ENCODE measurements at places on chromosomes 16 and 17.

- DNase-seq: peak; percentile 32
Measured at GRCh38 chr16:15770512-15770911, 86.3 kb downstream of the MYH11 start.

- peak; percentile 77 for DNase-seq
Measured at GRCh38 chr16:19886073-19886941, 1.7 kb upstream of the GPRC5B start.

DNA sequence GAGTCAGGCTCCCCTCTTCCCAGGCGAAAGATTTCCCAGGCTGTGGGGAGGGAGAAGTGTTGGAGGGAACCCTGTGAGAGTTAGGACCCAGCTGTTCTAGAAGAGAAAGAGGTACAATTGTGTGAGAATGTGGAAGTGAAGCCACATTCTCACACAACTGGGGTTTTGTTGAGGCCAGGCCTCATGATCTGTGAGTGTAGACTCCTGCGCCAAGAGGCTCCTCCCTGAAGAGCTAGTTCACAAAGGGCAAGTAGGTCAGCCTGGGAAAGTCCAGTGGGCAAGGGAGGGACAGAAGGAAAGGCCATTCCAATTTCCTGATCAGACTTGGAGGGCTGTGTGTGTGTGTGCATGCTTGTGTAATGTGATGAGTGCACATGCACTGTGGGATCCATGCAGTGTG is 15.2 kb downstream of the CD300LF start:
- DNase-seq: no peak

DNA sequence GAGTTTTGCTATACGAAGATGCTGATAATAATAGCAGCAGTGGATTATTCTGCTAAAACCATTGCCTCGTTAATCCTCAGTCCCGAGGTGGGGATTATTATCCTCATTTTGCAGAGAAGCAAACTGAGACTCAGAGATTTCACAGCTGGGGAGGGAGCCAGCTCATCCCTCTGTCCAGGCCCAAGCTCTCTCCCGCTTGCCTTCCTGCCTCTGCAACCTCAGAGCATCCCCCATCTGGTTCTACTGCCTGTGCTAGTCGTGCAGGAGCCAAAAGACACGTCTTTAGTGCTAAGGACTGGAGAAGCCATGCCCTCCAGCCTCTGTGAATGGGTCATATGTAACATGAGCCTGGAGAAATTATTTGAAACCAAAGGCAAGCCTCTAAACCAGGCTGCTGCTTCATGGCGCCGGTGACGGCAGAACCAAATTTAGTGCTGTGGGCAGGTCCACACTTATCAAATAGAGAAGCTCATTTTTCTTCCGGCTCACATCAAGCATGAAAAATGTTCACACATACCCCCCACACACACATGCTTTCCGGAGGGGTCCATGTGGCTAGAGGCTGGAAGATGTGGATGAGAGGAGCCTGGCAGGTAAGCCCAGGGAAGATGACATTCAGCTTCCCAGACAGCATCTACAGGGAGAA is 13.5 kb downstream of the MAPT start:
- no peak for DNase-seq

DNA sequence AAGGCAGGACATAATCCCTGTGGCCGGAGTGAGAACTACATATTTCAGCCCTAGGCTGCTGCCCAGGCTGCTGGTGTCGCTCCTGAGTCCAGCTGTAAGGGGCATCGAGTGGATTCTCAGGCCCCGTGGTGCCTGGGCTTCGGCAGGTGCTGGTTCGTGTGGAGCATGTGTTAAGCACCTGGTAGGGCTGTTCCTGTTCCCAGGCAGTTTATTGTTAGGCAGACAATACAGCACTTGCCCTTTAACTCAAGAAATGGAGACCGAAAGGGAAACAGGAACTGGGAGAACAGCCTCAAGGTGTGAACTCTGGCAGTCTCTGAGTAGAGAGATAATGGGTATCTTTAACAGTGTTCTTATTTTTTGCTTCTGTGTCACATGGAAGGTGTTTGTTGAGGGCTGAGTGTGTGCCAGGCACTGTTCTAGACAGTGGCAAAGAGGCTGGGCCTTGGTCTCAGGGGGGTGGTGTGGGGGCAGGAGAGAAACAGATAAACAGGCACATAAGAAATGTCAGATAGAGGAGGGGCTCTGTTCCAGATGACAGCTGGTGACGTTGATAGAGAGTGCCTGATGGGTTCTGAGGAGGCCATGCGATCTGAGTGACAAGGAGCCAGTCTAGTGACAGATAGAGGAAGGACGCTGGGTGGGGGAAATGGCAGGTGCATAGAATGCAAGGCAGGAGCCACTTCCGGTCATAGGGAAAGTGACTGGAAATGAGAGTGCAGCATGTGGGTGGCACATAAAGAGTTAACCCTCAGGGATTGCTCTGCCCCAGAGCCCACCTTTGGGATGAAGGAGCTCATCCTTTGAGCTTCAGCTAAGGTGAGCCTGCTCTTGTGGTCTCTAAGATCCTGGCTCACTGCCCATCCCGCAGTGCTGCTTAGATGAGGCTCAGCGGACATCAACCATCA is 33.8 kb downstream of the EPN2 start:
- no peak for DNase-seq

DNA sequence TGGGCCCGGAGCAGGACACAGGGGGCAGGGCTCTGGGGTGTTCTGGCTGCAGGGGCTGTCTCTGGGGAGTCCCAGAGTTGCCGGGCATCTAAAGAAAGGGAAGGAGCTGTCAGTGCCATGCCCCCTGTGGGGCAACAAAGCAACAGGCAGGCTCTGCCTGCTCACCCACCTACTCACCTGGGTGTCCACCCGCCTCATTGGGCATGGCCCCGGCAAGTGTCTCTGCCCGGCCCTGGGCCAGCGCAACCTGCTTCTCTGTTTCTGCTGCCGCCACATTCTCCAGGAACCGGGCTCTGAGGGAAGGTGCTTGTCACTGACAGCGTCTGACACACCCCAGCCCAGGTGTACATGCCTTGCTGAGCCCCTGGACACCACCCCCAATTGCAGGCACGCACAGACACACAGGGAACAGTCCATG is 7.3 kb downstream of the TMEM208 start:
- DNase-seq: no peak

- DNase-seq: peak; percentile 14
Measured at GRCh38 chr16:72468582-72468981, 296.6 kb upstream of the PMFBP1 start.

GRCh38 chr17:2517539-2517938 is 5.9 kb upstream of the METTL16 start:
- DNase-seq: no peak

DNA sequence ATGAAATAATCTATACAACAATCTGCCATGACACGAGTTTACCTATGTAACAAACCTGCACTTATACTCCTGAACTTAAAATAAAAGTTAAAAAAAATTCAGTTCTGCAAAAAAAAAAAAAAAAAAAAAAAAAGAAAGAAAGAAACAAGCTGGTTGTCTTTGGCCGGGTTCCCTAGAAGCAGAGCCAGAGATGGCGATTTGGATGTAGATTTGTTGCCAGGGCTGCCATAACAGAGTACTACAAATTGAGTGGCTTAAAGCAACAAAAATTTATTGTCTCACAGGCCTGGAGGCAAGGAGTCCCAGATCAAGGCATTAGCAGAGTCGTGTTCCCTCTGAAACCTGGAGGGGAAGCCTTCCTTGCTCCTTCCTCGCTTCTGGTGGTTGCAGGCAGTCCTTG is 20.4 kb downstream of the SYT17 start:
- DNase-seq: no peak

- DNase-seq: peak; percentile 85
Measured at GRCh38 chr17:31674305-31674704, 184.7 kb downstream of the COPRS start.

DNA sequence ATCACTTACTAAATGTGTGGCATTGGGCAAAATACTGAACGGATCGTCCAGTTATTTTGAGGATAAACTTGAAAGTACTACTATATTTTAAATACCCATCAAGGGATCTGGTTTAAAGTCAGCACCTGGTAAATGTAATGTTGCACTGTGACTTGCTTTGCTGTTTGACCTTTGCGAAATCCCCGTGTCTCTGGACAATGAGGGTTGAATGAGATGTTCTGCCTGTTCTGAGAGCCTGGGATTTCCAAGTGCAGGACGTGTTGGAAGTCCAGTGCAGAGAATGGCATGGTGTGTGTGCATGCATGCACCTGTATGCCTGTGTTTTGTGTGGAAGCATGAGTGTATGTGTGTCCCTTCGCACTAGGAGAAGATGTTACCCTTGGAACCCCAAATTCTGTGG is 106.6 kb downstream of the N4BP1 start:
- DNase-seq: no peak

- no peak for DNase-seq
Measured at GRCh38 chr17:29049541-29050145, 6.7 kb downstream of the PIPOX start.

DNA sequence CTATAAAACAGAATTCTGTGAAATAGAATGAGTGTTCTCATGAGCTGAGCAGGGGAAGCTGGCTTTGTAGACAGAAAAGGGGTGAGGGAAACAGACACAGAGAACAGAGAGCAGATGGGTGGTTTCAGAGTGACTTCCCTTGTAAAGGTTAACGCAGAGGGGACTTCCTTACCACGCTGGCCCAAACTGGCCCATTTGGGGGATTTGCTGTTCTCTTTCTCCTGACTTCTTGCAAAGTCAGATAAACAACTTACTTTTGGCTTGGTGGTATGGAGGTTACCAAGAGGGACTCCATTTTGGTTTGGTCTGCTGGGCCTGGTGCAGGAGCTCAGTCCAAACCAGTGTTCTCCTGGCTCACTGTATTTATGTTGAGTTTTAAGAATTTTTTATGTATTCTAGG is 48.4 kb downstream of the SEC14L1 start:
- no peak for DNase-seq

DNA sequence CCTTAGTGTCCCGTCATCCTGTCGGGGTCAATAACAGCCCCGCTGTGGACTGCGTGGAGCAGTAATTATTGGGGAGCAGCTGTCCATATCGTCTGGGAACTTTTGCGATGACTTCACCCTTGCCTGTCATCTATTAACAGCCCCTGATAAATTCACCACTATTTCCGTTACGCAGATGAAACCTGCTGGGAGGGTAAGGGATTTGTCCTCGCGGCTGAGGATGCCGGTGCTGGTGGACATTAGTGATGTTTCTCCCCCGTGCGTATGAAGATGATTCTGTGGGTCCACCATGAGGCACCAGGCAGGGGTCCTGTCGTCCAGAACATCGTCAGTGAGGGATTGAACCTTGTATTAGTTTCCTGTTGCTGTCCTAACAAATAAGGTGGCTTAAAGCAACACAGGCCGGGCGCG is 1.0 kb downstream of the FLYWCH2 start:
- peak; percentile 16 for DNase-seq

DNA sequence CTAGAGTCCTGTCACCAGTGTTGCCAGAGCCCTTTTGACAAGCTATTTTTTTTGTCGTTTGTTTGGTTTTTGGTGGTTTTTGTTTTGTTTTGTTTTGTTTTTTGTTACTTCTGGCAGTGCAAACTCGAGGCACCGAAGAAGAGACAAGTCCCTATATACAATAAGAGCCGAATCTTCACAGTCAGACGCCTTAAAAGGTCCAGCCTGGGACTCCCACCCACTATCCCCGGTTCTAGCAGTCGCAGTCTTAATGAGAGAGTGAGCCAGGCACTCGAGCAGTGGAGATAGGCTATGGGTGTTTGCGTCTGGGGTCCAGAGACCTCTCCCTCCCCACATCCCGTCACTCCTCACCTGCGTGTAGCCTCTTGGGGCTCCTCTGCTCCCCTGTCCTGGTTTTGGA is 1.9 kb downstream of the OR1F1 start:
- no peak for DNase-seq

DNA sequence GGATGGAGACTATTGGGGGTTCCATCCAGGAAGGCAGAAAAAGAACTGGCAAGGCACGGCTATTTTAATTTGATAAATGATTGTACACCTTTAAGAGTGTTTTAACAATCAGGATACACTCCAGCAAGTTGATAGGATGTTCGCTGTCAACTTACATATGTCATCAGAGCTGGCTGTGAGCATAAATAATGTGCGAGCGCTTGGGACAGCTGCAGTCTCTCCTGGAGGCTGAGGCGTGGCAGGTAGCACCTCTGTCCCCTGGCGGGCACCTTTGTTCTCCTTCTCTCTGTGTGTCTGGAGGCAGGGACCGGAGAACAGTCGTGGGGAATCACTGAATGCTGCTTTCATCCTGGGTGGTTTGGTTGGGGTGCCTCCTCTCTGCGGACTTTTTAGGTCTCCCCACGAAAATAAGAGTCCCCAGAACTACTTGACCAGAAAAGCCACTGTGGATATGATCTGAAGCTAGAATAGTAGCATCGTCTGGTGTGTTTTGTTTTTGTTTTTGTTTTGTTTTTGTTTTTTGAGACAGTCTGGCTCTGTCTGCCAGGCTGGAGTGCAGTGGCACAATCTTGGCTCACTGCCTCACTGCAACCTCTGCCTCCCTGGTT is 9.4 kb downstream of the BAHCC1 start:
- DNase-seq: no peak

DNA sequence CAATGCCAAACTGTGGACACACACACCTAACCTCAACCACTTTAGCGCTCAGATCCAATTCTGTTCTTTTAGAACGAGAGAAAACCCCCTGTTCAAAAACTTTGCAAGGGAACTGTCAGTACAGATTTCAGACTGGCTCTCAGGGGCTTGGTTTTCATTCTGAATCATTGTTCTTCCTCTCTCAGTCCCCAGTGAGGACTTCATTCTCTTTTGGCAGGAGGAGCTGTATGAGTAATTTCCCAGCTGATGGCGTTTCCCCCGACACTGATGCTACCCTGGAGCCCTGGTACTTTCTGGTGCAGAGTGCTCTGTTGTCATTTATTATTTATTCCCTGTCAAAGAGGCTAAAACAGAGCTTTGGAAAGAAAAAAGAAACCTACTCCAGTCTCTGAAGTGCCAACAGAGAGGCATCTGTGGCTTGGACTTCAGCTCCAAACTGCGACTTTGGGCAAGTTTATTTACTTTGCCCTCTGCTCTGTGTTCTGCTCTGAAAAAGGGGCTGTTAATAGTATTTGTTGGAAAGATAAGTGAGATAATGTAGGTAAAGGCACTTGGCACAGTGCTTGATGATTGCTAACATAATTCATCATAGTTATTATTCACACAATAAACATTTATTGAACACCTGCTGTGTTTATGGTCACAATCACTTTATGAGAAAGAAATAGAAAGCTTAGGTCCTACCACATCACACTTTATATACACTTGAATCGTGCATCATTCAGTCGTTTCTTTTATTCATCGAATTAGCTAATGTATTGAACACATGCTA is 28.3 kb downstream of the ETV4 start:
- DNase-seq: peak; percentile 70

DNA sequence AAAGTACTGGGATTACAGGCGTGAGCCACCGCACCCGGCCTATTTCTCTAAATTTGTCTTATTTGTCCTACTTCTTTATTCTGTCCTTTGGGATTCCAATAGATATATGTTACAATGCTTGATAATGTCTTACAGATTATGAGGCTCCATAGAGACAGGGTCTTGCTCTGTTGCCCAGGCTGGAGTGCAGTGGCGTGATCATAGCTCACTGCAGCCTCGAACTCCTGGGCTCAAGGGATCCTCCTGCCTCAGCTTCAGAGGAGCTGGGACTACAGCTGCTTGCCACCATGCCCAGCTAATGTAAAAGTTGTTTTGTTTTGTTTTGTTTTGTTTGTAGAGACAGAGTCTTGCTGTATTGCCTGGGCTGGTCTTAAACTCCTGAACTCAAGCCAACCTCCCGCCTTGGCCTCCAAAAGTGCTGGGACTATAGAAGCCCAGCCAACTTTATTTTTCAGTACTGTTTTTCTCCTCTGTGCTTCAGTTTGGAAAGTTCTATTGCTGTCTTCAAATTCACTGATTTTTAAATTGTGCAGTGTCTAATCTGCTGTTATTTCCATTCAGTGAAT is 10.3 kb downstream of the ANKRD13B start:
- no peak for DNase-seq

All from ELR (cell line).